ENCODE measurements at places on chromosomes 12 and 14. TPM values are rescaled to one million over a fixed set of nuclear protein-coding genes. Genes with fewer than 3 reads are reported as not detected.
A peak's percentile ranks its signal among the peaks of the same experiment; 100 is the strongest.

Gene TNFAIP2
- total RNA-seq = 43.0 TPM

Gene BATF
- total RNA-seq = not detected

DNA sequence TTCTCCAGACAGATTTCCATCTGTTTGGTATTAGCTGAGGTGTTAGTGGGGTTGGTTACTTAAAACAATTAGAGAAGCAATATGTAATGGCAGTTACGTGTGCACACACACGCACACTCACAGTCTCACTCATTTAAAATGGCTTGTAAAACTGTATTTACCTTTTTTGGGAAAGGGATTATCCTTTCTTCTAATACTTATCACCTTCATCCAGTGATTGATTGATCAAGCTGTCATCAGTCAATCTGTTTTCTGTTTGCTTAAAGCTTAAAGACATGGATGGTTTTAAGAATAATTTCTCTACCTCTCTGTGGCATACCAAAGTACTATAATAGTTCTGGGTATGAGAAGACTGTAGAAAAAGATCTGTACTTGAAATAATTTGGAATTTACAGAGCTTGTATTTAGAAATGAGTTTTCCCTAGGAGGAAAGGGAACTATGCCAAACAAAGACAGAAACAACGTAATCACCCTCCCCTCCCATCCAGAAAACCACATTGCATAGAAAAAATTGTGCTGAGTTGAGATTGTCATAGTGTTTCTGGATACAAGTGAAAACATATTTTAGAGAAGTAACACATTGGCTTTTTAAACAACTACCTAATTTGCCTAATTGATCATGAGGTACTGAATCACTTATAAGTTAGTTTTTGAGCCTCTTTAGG lies 455.8 kb downstream of the PCNX1 start:
- peak overlapping the region; percentile 47 for H3K27ac ChIP-seq
- peak; percentile 47 for DNase-seq
- H3K4me1 ChIP-seq = peaks cover 35% of the 10 kb centered on the region

Gene INHBE
- 2.5 TPM for total RNA-seq

DNA sequence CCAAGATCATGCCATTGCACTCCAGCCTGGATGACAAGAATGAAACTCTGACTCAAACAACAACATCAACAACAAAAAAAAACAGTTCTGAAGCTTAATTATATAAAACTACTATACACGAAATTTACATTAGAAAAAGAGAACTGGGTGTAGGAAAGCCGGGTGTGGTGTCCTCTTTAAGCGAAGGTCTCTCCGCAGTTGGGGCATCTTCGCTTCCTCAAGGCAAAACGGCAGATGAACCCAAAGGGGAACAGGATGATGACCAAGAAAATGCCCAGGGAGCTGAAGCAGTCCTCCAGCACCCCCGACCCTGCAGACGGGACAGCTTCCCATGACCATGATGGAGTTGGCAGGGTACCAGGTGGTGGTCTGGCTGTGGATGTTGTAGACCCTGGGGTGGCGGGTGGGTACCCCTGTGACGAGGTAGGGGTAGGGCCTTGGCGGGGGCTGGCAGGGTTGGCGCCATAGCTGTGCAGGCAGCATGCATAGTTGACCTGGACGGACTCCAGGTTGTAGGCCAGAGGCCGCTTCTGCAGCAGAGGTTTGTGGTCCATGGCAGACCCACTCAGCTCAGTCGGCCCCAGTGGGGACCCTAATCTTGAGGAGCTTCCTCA lies 18.2 kb upstream of the BCAT1 start:
- no peak overlapping the region for H3K4me3 ChIP-seq
- H3K27ac ChIP-seq = no peak overlapping the region
- H3K4me1 ChIP-seq = no peaks in the 10 kb centered on the region
- DNase-seq = no peak
- no peaks in the 10 kb centered on the region for H3K27me3 ChIP-seq

GRCh38 chr14:35406506-35407305 lies 2.2 kb upstream of the NFKBIA start:
- peaks cover 27% of the 10 kb centered on the region for H3K4me1 ChIP-seq
- no peak overlapping the region for H3K4me3 ChIP-seq
- no peak overlapping the region for H3K27ac ChIP-seq
- no peak for DNase-seq

DNA sequence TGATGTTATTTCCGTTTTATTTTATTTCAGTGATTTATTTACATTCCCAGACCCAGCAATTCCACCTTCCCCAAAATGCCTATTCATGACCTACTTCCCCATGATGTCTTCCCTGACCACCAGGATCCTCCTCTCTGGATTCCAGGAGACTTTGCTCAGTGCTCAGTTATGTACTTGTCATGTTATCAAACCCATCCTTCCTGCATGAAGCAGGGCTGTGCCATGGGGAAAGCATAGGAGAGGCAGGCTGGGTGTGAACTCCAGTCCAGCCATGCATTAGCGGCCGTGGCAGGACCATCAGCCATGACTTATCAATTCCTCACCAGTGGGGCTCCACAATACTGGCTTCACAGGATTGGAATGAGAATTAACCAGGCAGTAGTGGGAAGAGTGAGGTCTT lies 57.8 kb downstream of the B4GALNT3 start:
- no peak overlapping the region for H3K4me3 ChIP-seq
- H3K27me3 ChIP-seq = peaks cover 38% of the 10 kb centered on the region
- no peaks in the 10 kb centered on the region for H3K36me3 ChIP-seq

GRCh38 chr14:105765893-105766614 lies 239.7 kb downstream of the TMEM121 start:
- H3K27ac ChIP-seq = no peak overlapping the region
- H3K4me3 ChIP-seq = no peak overlapping the region
- no peaks in the 10 kb centered on the region for H3K4me1 ChIP-seq
- H3K36me3 ChIP-seq = no peaks in the 10 kb centered on the region
- no peak for DNase-seq
- no peaks in the 10 kb centered on the region for H3K27me3 ChIP-seq
